ENCODE measurements at places on chromosomes 6 and 20.

DNA sequence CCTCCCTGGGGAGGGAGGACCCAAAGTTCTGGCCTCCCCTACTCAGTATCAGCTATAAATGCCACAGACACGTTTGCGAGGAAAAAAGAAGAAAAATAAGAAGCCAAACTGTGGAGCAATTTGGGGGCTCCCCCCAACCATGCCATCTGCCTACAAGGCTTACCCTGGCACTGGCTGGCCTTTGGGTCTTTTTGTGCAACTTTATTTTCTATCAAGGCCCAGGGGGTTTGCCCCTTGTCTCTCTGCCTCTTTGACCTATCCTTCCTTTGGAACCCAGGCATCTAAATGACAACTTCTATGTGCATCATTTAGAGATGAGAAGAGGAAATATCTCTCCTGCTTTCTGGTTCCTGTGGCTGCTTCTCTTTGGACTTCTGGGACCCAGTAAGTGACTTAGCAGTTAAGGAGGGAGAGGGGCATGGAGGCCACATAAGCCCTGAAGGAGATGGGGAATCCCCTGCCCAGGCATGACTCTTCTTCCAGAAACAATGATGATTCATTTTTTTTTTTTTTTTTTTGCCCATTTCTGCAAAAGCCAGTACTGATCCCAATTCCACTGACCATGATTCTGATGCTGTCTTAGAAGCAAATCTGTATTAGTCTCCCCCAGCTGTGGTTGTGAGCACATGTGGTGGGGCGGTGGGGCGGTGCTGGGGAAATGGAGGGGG, at the start of gene MUC22:
MUC22 (plus strand) TSS at position 82 of the 668 bp plus-strand sequence; CDS start at position 315, 233 bp downstream.
- DNase-seq = no peak

GRCh38 chr6:51600514-51600913, 486.9 kb downstream of the PKHD1 start:
- DNase-seq = no peak

DNA sequence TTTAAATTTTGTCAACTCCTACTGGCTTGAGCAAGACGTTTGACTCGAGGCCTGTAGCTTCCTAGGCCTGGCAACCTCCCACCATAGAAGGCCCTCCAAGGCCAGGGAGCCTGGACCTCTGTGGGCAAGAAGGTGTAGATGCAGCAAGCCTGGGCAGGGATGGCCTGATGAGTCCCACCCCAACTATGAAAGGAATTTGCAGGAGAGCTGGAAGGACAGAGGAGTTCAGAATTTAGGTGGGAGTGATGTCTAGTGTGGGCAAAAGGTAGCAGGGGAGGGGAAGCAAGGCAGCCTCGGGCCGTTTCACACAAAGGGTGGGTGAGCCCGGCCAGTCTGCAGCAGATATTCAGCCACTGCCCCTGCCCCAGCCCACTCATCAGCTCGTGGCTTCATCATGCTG, 245.2 kb downstream of the CDH26 start:
- DNase-seq = no peak

- no peak for DNase-seq
Observed at GRCh38 chr20:46028772-46029371, at the start of gene SLC12A5. TSS of gene SLC12A5 (plus strand) at chr20:46029215. CDS start at chr20:46029345, 130 bp downstream.

DNA sequence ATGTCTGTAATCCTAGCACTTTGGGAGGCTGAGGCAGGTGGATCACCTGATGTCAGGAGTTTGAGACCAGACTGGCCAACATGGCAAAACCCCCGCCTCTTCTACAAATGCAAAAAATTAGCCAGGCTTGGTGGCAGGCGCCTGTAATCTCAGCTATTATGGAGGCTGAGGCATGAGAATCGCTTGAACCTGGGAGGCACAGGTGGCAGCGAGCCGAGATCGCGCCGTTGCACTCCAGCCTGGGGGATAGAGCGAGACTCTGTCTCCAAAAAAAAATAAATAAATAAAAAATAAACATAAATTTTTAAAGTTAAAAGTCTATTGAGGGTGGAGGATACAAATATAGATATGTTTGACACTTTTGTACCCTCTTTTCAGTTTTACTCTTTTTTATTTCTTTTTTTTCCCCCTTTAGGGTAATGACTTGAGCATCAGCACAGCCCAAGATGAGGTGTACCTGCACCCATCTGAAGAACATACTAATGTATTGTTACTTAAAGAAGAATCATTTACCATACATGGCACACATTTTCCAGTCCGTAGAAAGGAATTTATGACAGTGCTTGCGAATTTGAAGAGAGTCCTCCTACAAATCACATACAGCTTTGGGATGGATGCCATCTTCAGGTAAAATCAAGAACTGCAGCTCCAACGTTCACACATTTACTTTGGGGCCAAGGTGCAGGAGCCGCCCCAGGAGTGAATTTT, 368.9 kb downstream of the LAMA2 start:
- DNase-seq = peak; percentile 61

- peak; percentile 44 for DNase-seq
Observed at GRCh38 chr20:35171753-35172433, at the start of gene PROCR. TSS of gene PROCR (plus strand) at chr20:35172072. CDS start at chr20:35172155, 83 bp downstream.

DNA sequence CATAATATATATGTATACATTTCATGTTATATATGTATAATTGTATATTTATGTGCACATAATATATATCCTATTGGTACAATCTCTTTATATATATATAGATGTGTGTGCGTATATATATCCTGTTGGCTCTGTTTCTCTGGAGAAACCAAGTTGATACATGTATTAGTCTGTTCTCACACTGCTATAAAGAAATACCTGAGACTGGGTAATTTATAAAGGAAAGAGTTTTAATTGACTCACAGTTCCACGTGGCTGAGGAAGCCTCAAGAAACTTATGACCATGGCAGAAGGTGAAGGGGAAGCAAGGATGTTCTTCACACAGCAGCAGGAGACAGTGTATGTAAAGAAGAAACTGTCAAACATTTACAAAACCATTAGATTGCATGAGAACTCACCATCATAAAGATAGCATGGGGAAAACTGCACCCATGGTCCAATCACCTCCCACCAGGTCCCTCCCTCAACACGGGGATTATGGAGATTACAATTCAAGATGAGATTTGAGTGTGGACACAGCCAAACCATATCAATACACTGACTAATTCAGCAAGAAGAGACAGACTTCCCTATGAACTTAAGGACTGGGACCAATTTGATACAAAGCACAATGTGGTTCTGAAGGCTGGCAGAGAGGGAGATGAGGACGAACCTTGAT, 14.0 kb downstream of the CST3 start:
- DNase-seq = no peak

- no peak for DNase-seq
Observed at GRCh38 chr20:50005471-50005981, 22.7 kb downstream of the SNAI1 start.

DNA sequence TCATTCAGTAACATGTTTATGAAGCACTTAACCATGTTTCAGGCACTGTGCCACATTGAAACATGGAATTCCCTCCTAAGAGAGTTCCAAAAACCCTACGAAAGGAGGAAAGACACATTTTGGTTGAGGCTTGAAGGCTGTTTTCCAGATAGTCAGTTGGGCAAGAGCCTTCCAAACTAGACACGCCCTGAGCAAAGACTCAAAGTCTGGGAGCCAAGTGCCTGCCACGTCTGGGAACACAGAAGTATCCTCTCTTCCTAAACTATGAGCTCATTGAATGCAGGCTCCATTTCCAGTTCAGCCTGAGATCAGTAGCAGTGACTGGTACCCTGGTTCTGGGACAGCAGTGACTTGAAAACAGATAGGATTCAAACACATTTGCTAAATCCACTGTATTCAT, 74.5 kb upstream of the FAM8A1 start:
- DNase-seq = no peak

Measured in activated CD8-positive, alpha-beta memory T cell treated with anti-CD3 and anti-CD28 coated beads, Interleukin-2, amount 10 ng/mL, durations not matched to agents 7 days and 5 days (primary cell).